ENCODE measurements at places on chromosomes 3 and 15. TPM values are rescaled to one million over a fixed set of nuclear protein-coding genes. Genes with fewer than 3 reads are reported as not detected.

Gene CXCR6
- total RNA-seq = 5.9 TPM

Gene ACTRT3
- total RNA-seq = 2.5 TPM

Gene WDR93
- not detected for total RNA-seq

Gene LSMEM2
- not detected for total RNA-seq

- DNase-seq = no peak
- H3K4me1 ChIP-seq = no peaks in the 10 kb centered on the region
- no peak overlapping the region for H3K27ac ChIP-seq
- no peak overlapping the region for H3K4me3 ChIP-seq
- no peaks in the 10 kb centered on the region for H3K27me3 ChIP-seq
Measured at GRCh38 chr15:101526890-101527289, 37.4 kb upstream of the PCSK6 start.

- no peak overlapping the region for H3K27ac ChIP-seq
- DNase-seq = no peak
- H3K4me1 ChIP-seq = no peaks in the 10 kb centered on the region
- no peaks in the 10 kb centered on the region for H3K36me3 ChIP-seq
- H3K27me3 ChIP-seq = no peaks in the 10 kb centered on the region
- no peak overlapping the region for H3K4me3 ChIP-seq
Measured at GRCh38 chr3:175270866-175271265, 411.7 kb downstream of the NAALADL2 start.

- H3K27ac ChIP-seq = no peak overlapping the region
- peaks cover 3% of the 10 kb centered on the region for H3K27me3 ChIP-seq
- DNase-seq = no peak
- H3K36me3 ChIP-seq = no peaks in the 10 kb centered on the region
Measured at GRCh38 chr3:31721676-31722075, 189.0 kb downstream of the STT3B start.

DNA sequence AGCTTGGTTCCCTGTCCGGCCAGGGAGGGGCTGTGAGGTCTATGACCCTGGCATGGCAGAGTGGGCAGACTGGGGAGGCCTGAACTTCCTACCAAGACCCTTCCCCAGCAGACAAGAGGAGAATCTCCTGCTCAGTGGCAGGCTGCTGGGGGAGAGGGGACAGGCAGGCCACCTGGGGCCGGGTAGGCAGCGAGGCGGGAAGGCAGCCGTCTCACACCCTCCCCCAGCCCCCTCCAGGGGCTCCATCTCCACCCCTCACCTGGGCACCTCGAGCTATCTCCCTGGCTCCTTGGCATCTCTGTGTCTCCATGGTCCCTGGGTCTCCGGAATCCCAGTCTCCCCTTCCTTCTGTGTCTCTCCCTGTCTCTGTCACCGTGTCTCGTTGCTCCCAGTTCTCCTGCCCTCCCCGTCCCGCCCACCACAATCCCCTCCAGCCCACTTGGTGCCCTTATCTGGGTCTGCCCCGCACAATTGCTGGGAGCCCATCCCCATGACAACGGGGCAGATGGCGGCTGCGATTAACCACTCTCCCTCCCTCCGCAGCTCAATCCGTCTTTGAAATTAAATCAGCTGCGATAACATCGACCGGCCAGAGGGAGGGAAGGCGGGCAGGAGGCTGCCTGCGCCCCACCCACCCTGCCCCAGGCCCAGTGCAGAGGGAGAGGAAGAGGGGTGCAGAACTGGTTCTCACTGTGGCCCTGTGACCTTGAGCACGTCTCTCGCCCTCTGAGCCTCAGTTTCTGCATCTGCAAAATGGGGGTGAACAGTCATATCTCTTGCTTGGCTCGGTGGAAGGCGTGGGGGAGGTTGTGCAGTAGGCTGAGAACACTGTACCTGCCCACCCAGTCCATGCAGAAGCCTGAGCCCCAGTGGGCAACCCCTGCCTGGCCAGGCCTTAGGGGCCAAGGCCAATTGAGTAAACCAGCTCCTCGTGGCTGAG lies 9.6 kb downstream of the DNAJB8 start:
- H3K4me3 ChIP-seq = no peak overlapping the region
- H3K4me1 ChIP-seq = no peaks in the 10 kb centered on the region
- H3K27ac ChIP-seq = no peak overlapping the region
- no peak for DNase-seq
- no peaks in the 10 kb centered on the region for H3K36me3 ChIP-seq

DNA sequence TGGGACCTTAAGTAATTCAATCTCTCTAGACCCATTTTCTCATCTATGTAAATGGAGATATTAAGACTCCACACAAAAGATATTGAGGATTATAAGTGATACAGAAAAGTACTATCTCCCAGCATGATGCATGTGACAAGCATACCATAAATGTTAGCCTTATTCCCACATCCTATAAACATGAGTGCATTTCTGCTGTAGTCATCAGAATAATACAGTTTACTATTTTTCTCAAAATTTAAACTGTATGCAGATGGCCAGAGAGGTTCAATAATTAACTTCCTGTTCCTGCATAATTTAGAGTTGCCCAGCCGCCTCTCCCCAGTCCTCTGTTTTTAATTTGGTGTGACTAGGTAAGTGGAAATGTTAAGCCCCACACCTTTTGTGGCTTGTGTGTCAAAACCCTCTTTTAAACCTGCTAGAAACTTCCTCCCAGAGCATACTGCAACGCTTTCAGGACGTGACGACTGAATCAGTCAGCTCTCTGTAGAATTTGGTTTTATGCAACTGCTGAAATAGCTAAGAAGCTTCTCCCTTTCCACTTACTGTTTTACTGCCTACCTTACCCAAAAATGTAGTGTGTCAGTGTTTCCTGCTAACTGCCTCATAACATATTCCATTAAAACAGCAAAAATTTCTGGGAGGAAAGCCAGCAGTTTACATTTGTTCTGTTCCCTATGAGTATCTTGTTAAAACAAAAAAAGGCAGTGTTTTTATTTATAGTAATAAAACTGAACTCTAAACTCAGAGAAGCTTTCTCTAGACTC lies 1037.9 kb downstream of the EPHA3 start:
- H3K36me3 ChIP-seq = no peaks in the 10 kb centered on the region
- no peak for DNase-seq
- no peak overlapping the region for H3K4me3 ChIP-seq
- H3K27me3 ChIP-seq = no peaks in the 10 kb centered on the region
